ENCODE measurements at places on chromosomes 3 and 15.

DNA sequence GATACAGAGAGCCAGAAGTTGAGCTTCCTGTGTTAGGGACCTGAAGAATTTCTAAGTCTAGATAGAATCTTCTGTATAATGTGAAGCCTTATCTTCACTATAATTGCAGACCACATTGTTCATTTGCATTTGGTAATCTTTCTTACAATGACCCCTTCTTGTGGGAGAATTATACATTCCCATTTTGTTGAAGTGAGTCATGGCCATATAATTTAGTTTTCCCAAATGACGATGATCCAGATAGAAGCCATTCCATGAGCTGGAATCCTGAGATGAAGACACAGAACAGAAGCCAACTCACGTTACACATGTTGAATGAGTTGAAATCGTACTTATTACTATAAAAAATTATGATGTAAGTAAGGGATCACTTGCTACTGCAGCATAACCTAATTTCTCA is 187.8 kb downstream of the TUSC7 start:
- no peak for DNase-seq

- no peak for DNase-seq
Observed at GRCh38 chr3:137061186-137061585, 103.4 kb downstream of the IL20RB start.

- no peak for DNase-seq
Observed at GRCh38 chr3:137097386-137097785, 139.6 kb downstream of the IL20RB start.

DNA sequence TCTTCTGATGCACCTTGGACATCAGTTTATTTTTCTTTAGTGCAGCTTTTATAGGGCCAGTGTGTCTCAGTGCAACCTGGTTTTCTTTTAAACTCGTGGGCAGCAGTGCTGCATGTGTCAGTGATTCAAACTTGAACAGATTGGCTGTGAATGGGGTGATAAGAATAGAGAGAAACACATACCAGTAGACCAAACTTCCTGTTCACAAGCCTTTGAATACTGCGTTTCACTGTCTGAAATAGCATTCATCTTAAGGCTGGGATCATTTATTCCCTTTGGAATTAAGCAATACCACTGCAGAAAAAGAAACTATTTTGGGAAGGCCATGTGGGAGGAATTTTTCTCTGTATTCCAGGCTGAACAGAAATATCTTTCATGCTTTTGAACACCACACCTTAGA is 51.7 kb downstream of the PHLDB2 start:
- DNase-seq, result no peak

GRCh38 chr15:74365598-74366445 is 1.6 kb downstream of the CYP11A1 start:
- DNase-seq, result no peak

DNA sequence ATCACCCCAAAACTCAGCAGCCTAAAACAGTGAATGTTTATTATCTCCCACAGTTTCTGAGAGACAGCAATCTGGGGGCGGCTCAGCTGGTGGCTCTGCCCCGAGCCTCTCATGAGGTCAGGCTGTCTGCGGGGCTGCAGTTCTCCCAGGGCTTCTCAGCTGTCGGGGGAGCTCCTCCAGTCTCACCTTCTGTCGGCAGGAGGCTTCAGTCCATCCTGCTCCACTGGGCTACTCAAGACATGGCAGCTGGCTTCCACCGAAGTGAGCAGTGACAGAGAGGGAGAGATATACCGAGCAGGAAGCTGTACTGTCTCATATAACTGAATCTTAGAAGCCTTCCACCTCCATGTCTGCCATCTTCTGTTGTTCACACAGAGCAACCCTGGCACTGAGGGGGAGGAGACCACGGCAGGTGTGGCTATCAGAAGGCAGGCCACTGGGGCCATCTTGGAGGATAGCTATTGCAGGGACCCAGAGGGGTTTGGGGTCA is 72.8 kb upstream of the ITGA11 start:
- no peak for DNase-seq

DNA sequence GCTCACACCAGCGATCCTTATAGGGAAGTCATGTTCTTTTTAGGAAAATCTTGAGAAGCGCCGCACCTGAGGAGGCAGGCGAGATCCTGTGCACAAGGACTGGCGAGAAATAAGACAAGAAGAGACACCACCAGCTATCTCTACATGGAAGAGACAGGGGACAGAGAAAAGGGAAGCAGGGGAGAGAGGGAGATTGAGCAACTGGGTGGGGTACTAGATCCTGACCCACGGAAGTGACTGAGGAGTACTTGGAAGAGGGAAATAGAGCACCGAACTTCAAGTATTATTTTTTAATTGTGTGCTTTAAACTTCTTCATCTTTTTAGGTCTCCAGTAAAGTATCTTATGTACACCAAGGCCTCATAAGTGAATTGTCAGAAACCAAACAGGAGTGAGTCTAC is 742.0 kb upstream of the LMCD1 start:
- DNase-seq, result no peak

- DNase-seq, result no peak
Observed at GRCh38 chr15:62769604-62770003, 272.9 kb upstream of the TPM1 start.

GRCh38 chr15:67806536-67806935 is 18.8 kb upstream of the SKOR1 start:
- DNase-seq, result no peak

GRCh38 chr15:82790321-82790720 is 15.5 kb downstream of the FSD2 start:
- DNase-seq, result no peak

GRCh38 chr3:71536376-71536965 is 47.1 kb downstream of the FOXP1 start:
- DNase-seq, result no peak

DNA sequence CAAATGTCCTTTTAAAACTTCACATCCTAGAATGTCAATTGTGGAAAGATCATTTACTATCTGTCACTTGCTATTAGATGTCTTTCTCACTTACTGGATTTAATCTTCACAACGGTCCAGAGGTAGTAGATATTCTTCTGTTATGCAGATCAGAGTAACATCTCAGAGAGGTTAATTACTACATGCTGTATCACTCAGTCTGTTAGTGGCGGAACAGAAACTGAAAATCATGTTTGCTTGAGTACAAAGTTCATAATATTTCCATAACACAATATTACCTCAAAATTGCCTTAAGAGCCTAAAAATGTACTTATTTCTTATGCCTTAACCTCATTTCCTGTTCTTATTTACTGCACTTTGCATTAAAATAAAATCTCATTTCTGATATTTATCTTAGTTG is 28.6 kb upstream of the GPR149 start:
- no peak for DNase-seq

- no peak for DNase-seq
Observed at GRCh38 chr3:42063888-42064287, 27.3 kb upstream of the TRAK1 start.

GRCh38 chr3:155332716-155333115 is 39.2 kb upstream of the STRIT1 start:
- DNase-seq, result no peak

- DNase-seq, result no peak
Observed at GRCh38 chr3:38154033-38154494, 11.3 kb upstream of the OXSR1 start.

- DNase-seq, result no peak
Observed at GRCh38 chr3:25472731-25473130, 44.7 kb downstream of the RARB start.

DNA sequence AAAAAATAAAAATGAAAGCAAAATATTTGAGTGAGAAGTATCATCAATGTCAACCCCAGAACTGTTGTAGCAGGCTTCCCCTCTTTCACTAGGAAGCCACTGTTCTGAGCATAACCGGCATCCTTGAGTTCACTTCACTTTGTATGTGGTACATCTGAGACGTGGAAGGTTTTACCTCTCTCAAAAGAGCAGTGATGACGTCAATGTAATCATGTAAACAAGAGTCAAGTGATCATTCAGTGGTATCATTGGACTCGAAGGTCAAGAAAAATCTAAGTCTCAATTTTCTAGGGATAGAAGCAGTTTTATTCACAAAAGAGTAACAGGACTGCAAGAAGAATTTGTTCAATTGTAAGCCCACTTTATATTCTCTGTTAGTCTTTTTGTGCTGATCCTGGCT is 339.8 kb upstream of the THRB start:
- no peak for DNase-seq

- no peak for DNase-seq
Observed at GRCh38 chr3:52322466-52322865, 6.3 kb downstream of the DNAH1 start.

DNA sequence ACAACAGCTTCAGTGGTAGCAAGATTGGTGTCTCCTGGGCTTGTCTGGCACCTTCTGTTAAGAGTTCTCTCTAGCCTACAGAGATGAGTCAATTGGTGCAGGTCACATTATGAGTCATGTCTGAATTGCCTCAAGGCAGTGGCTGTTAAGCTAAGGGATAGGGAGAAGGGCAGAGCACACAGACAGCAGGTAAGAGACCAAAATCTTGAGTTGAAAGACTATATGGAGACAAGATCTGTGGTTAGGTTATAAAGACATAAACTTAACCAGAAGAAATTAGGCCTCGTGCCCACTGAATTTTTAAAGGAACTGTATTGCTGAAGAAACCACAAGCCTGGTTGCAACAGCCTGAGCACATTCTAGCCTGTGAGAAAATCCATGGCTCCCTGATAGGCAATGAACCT is 19.2 kb upstream of the KPNA1 start:
- no peak for DNase-seq

- DNase-seq, result no peak
Observed at GRCh38 chr3:51354172-51354571, 30.9 kb upstream of the MANF start.

DNA sequence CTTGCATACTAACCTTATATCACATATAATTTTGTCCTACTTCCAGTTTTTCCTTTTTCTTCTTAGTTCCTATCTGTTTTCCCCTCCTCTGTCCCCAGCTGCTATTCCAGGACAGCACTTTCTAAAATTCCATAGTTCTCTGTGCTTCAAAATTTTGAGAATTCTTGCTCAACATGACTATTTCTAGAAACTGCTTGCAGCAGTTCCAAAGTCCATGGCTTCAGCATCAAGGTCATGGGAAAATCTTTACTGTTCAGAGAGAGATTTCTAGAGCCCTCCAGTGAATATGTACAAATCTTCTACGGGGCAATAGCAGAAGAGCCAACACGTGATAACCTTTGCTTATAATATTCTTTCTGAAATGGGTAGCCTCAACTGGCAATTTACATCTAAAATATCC is 76.1 kb upstream of the PHLDB2 start:
- DNase-seq, result no peak

GRCh38 chr3:12138044-12138443 is 20.7 kb downstream of the TIMP4 start:
- DNase-seq, result no peak

DNA sequence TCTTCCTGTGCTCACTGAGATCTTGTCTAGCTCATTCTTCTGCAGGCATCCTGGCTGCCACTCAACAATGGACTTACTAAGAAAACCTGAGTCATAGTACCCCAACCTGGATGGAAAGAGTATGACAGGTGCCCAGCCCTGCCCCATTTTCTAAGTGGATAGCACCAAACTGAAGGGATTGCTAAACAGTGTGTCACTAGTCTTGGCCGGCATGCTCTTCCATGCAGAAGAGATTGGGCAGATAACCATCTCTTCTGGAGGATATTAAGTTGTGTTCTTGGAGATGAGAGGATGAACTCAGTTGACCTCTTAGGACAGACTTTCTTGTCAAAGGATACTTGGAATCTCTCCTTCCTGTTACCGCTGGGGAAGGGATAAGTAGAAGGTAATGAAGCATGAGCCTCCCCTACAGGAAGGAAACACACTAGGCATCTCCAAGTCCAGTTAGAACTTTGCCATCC is 797.5 kb downstream of the AGBL1 start:
- no peak for DNase-seq

DNA sequence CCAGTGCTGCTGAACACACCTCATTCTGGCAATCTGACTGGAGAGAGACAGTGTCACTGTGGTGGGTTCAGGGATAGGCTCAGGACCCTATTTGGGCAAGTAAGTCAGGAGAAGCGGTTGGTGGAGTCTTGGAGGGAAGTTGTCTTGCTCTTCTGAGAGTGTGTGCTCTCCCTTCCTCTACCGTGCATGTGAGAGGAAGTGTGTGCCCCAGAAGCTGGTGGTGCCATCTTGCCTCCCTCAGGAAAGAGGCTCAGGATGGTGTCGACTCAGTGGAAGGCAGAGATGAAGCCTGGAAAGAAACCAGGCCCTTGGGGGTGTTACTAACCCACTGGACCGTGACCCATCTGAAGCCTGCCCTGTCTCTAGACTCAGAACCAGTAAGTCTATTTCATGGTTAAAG is 6.8 kb upstream of the RARRES1 start:
- DNase-seq, result no peak

- no peak for DNase-seq
Observed at GRCh38 chr3:147875498-147875897, 466.3 kb downstream of the ZIC1 start.

DNA sequence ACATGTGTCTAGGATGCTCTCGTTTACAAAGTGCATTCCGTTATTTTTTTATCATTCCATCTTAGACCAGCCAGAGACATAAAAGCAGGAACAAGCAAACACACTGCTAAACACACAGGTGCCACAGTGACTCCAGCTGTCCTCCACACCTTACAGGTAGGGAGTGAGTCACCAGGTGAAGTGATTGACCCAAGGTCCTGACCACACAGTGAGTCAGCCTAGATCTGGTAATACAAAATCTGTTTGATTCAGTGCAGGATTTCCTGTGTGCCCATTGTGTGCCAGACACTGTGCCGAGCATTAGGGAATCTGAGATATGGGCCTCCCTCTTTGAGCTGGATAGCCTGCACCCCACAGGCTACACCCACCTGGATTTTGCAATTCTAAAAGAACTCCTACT is 16.7 kb upstream of the BFSP2 start:
- DNase-seq, result no peak

DNA sequence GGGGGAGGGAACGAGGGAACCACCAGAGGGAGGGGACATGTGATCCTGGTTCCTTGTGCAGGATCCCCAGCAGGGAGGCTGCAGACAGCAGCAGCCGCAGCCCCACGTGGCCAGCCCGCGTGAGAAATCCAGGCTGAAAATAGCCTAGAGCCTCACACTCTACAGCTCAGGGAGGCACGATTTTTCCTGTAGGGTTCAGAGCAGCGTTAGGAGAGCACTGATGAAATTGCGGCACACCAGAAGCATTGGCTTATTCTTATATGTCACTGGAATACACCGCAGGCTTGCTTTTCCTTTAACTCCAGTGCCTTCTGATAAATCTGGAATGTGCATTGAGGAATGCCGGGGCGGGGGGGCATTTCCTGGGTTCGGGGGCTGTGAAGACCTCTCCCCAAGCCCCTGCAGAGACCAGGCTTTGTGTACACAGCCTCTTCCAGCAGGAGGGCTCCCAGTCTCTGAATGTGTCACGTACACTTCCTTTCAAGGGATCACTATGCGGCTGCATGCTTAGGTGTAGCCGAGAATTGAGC is 193.0 kb downstream of the ATP10A start:
- DNase-seq, result no peak

All from stimulated activated CD8-positive, alpha-beta memory T cell treated with anti-CD3 and anti-CD28 coated beads, Interleukin-4, amount 100 ng/mL, for 24 hours (primary cell).